Femur (tissue), 1 donor: ENCODE measurements at places on chromosomes 4 and X.

GRCh38 chrX:123736333-123736921, 3.6 kb upstream of the THOC2 start:
- DNase-seq = no peak

GRCh38 chr4:4770610-4771009, 88.9 kb upstream of the MSX1 start:
- no peak for DNase-seq

GRCh38 chrX:84469226-84469625, 33.0 kb downstream of the HDX start:
- no peak for DNase-seq

GRCh38 chr4:185093603-185094002, 49.5 kb upstream of the SLC25A4 start:
- no peak for DNase-seq

- no peak for DNase-seq
These were observed 99.1 kb downstream of the AFF1 start for GRCh38 chr4:87033902-87034301.

GRCh38 chrX:71214152-71214551, 8.9 kb upstream of the GJB1 start:
- no peak for DNase-seq

- DNase-seq = peak; percentile 75
These were observed 3.9 kb upstream of the SYN1 start for GRCh38 chrX:47623540-47624027.

- DNase-seq = no peak
These were observed 44.5 kb upstream of the TRIM2 start for GRCh38 chr4:153159728-153160221.

- no peak for DNase-seq
These were observed 42.5 kb downstream of the HTT start for GRCh38 chr4:3116955-3117354.

DNA sequence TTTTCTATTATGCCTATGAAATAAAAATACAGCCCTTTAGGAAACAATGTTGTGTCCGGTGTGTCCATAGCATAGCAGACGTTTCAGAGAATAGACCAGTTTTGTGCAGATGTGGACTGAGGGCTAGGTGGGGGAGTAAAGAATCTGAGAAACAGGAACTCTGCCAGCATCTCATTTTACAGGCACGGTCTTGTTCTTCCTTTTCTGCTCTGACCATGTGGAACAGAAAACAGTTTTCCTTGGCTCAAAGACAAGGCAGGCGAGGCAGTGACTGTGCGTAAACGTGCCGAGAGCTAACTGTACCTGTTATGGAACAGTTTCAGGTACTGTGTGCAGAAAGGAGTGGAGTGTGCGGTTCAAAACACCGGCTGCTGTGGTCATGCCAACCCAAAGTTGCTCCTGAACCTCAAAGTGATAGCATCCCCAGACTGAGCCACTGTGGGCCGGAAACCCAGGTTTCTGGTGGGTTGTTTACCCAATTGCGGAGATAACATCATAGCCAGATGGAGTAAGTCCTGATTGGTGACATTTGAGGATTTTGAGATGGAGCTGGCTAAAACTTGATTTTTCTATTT, 20.2 kb downstream of the CNGA2 start:
- peak; percentile 33 for DNase-seq

- no peak for DNase-seq
These were observed 37.0 kb upstream of the SMIM31 start for GRCh38 chr4:164716901-164717300.

DNA sequence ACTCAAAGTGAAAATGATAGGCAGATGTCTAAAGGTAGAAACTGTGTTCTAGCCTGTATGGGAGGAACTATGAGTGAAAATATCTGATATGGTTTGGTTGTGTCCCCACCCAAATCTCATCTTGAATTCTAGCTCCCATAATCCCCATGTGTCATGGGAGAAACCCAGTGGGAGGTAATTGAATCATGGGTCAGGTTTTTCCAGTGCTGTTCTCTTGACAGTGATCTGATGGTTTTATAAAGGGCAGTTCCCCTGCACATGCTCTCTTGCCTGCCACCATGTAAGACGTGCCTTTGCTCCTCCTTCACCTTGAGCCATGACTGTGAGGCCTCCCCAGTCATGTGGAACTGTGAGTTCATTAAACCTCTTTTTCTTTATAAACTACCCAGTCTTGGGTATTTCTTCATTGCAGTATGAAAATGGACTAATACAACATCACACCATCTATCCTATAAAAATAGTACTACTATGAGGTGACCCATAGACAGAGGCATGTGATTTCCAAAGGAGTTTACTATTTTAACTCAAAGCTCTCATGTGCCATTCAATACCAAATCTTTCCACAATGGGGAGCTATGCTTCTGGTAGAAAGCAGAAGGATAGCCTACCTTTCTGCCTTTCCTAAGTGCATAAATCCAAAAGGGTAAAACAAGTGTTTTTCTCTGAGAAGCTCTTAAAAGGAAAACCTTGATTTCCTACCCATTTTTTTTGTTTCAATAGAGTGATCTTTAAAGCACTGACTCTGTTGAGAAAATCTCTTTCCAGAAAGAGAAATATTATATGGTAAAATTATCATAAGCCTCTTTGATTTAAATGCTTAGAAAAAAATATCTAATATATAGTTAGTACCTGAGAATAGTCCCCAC, 38.8 kb downstream of the SEC31A start:
- DNase-seq = no peak

GRCh38 chr4:11614426-11614825, 185.7 kb upstream of the HS3ST1 start:
- DNase-seq = no peak

- no peak for DNase-seq
These were observed 9.3 kb downstream of the FGFBP2 start for GRCh38 chr4:15953625-15954024.

DNA sequence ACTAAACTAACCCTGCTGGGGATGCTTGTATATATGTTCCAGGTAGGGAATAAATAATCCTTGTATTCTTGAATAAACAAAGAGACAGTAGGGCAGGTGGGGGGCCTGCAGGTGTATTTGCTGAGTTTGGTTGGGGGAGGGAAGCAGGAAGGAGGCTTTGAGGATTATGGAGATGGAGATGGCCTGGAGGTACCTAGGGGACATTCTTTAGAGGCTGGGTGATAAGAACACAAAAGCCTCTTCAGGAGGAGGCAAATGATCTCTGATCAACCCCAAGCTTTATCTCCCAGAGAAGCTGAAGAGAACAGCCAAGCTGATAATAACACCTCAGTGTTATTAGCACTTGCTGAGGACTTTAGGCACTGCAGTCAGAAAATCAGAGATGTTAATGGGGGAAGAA, 187.7 kb downstream of the MGST2 start:
- no peak for DNase-seq

GRCh38 chr4:79638735-79639134, 230.7 kb upstream of the GK2 start:
- no peak for DNase-seq

- DNase-seq = no peak
These were observed 928.3 kb downstream of the GLUD2 start for GRCh38 chrX:121975671-121976070.

- DNase-seq = no peak
These were observed 130.0 kb upstream of the STX18 start for GRCh38 chr4:4671774-4672349.

GRCh38 chr4:42302348-42302747, 94.9 kb upstream of the SHISA3 start:
- DNase-seq = no peak

- no peak for DNase-seq
These were observed 349.7 kb upstream of the NOCT start for GRCh38 chr4:138665851-138666250.

GRCh38 chr4:120454788-120455187, 388.1 kb upstream of the MAD2L1 start:
- no peak for DNase-seq

DNA sequence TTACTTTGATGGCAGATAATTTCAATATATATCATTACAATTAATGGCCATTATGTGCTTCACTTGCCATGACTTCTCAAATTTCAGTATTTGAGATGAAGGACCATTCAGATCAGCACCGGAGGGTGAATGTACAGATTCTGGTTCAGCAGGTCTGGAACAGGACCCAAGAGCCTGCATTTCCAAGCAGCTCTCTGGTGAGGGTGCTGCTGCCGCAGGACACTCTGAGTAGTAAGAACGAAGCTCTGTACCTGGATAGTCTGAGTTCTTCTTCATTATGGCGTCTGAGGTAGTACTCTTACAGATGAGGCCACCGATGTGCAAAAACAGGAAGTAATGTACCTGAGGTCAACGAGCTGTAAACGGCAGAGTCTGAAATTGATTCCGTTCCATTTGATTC, 228.2 kb downstream of the FBXW7 start:
- no peak for DNase-seq

GRCh38 chrX:148316446-148316845, 184.0 kb upstream of the AFF2 start:
- no peak for DNase-seq

- DNase-seq = peak; percentile 33
These were observed 944 bp downstream of the FUNDC2 start for GRCh38 chrX:155027509-155028066.

DNA sequence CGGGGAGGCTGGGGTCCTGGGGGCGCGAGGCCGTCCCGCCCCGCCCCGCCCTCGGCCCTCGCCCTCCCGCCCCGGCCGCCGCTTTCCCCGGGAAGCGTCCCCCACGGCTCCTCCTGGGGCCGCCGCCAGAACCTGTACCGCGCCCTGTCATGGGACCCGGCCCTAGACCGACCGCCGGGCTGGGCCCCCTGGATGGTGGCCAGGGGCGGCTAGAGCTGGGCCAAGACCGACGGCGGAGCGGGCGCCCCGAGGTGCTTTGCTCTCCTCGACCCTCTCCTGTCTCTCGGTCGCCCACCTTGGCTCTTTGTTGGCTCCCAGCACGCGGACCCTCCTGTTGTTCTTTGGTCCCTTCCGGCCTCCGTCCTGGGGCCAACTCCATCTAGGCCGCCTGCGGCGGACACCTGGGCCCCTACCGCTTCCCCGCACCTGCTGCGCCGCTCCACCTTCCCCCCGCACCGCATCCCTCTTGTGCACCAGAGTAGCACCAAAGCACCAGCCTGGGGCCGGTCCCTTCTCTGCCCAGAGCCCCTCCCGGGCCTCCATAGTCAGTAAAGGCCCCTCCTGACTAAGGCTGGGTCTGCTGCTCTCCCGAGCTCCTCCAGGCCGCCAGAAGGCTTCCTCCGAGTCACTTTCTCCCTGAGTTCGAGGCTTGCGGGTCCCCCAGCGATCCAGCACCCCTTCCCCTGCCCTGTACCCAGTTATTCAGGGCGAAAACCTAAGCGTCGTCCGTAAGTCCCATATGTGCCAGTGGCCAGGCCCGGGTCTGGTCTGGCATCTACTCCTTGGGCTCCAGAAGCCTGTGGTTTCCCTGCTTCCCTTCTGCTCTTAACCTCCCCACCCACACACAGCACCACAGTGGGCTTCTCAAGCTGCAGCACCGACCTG, 587 bp downstream of the TACC3 start:
- peak; percentile 45 for DNase-seq

- no peak for DNase-seq
These were observed 76.0 kb upstream of the MXD4 start for GRCh38 chr4:2337896-2338295.

GRCh38 chr4:181998398-181999295, 244.6 kb upstream of the TENM3 start:
- DNase-seq = no peak

GRCh38 chr4:1991596-1992434, 17.0 kb downstream of the NELFA start:
- DNase-seq = no peak

GRCh38 chr4:21117541-21118180, 417.4 kb downstream of the PACRGL start:
- no peak for DNase-seq

- DNase-seq = no peak
These were observed 8.1 kb downstream of the GPRASP3 start for GRCh38 chrX:102728646-102729045.

DNA sequence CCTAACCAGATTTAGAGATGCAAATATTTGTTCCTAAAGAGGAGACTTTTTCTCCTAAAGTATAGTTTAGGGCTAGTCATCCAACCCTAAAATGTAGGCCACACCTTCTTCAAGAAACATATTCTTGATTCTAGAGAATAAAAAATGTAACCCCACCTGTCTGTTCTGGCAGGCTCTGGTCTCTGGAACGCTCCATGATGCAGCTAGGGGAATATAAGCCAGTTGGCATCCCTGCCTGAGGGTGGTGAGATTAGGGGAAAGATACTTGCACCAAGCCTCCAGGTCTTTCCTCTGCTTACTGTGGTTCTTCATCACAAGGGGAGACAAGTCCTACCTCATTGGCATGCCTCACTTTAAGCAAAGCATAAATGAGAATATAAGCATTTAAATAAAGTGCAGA, 21.2 kb upstream of the TBC1D9 start:
- no peak for DNase-seq

DNA sequence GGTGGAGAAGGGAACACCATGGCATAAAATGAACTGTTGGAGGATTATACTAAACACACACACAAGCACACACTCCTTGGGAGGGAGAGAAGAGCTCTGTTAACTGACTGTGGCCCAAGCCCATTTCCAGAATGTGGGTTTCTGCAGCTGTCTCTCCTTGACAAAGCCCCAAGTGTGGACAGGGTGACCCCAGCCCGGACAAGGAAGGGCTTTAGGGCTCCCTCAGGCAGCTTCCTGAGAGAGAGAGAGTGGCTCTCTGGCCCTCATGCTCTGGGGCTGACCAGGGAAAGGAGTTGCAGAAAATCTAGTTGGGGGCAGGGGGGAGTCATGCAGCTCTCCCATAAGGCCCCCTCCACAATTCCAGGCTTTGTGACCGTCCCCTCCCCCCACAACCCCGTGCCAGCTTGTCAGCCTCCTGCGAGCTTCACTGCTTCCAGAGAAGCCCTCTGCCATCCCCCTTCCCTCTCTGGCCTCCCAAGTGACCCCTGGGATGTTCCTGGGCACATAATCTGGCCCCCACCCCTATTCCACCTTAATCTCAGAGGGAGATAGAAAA, 590 bp downstream of the ARHGEF9 start:
- DNase-seq = no peak

DNA sequence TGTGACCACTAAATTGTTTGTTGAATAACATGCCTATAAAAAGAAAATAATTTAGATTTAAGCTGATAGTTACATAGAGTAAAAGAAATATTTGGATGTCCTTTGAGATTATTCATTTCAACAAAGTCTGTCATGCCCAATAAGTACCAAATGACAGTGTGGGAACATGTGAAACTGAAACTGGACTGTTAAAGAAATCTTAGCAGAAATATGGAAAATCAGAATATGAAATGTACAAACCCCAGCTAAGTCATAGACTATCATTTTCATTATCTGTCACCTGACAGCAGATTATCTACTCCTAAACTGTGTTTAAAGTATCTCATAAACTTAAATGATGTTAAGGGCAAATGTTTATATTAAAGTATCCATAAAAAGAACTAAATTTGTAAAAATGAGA, 437.8 kb upstream of the FAM241A start:
- no peak for DNase-seq

GRCh38 chrX:68842781-68843581, 14.2 kb downstream of the EFNB1 start:
- no peak for DNase-seq

GRCh38 chr4:138773321-138773720, 242.3 kb upstream of the NOCT start:
- no peak for DNase-seq

- DNase-seq = no peak
These were observed 12.7 kb downstream of the TSR2 start for GRCh38 chrX:54452920-54453319.

GRCh38 chrX:20727447-20727846, 460.7 kb upstream of the RPS6KA3 start:
- DNase-seq = no peak
